Renal cortical epithelial cell (primary cell): ENCODE measurements at places on chromosomes 5 and 9. TPM values are rescaled to one million over a fixed set of nuclear protein-coding genes. Genes with fewer than 3 reads are reported as not detected.

The ACER2 gene
- 4.5 and 13.4 TPM in 2 replicates for total RNA-seq

The PIP5K1B gene
- total RNA-seq: 0.15 TPM in 1 of 2 replicates, not detected in the other

The MED7 gene
- 20.8 and 22.2 TPM in 2 replicates for total RNA-seq

The OTP gene
- not detected in 2 replicates for total RNA-seq

The PPP2R2B gene
- total RNA-seq: 0.25 and 1.2 TPM in 2 replicates

The CEL gene
- total RNA-seq: 0.60 TPM in 1 of 2 replicates, not detected in the other

The ADGRD2 gene
- not detected in 2 replicates for total RNA-seq
